Activated CD4-positive, alpha-beta T cell treated with anti-CD3 and anti-CD28 coated beads, Interleukin-2, amount 10 ng/mL, durations not matched to agents 24 days and 14 days (primary cell): ENCODE measurements at places on chromosomes 6 and 20. TPM values are rescaled to one million over a fixed set of nuclear protein-coding genes. Genes with fewer than 3 reads are reported as not detected.
A peak's percentile ranks its signal among the peaks of the same experiment; 100 is the strongest.

GRCh38 chr6:46772016-46772415, 21.2 kb upstream of the MEP1A start:
- DNase-seq: no peak

DNA sequence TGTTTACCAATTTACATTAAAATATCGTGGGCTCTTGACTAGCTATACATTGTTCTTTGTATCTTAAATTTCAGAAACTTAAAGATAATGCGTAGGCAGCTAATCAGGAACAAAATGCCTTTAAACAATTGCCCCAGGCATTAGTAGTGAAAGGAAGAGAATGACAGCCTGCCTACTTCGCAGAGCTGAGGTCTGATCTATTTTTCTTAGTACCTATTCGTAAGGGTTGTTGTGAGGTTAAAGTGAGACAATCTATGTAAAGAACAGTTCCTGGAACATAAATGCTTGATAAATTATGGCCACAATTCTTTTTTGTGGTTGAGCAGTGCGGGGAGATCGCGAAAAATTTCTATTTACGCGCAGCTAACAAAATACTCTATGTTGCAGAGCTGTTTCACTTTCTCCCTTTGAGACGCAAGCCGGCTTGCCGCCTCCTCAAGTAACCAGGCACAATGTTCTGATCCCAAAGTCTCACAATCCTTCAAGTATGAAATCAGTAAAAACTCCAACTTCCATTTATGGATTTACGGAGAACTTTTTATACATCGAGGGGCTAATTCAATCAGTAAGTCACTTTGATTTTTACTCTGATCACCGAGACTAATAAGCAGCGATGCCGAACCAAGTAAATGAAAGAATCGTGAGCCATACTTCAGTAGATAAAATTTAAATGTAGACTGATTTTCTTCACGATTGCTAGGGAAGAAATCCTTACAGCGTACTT, 878 bp upstream of the PNRC1 start:
- DNase-seq: peak; percentile 90

GRCh38 chr6:125732398-125732797, 17.0 kb upstream of the HEY2 start:
- DNase-seq: no peak

DNA sequence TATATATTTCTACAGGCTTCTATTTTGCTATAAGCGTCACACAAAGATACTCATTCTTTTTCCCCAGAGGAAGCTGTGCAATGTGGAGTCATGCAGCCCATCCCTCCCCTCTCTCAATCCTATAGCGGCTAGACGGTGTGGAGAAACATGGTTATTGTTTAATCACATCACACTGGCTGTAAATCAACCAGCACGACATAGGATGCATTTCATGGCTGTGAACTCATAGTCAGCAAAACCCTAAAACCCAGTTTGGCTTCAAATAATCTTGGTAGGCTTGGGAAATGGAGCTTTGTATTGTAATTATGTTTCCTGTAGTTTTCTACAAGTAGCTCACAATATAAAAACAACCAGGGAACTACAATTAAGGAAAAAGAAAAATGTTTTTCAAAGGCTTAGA, 16.8 kb downstream of the FOXC1 start:
- DNase-seq: no peak

DNA sequence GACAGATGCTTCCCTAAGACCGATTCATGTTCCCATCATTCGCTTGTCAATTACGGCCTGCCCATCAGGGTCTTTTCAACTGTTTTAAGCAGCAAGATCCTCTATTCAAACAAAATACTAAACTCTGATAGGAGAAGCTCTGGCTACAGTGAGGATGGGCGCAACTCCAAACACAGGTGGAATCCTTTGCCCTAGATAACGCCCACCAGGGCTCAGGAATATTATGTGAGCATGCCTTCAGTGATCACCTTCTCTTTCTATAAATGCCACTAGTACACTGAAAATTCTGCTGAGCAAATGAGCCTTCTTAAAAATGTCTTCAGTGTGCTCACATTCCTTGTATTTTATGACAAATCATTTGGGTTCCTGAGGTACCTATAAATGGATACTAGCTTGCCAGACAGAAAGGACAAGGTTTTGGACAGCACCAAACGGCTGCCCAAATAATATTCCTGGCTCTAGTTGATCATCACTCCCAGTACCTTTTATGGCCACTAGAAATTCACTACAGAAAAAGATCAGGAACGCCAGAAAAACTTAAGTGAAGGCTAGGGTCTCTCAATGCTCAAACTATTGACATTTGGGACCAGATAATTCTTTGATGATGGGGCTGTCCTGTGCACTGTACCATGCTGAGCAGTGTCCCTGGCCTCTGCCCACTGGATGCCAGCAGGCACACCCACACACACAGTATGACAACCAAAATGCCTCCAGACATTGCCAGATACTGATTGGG, 13.1 kb downstream of the ZNF217 start:
- DNase-seq: no peak

DNA sequence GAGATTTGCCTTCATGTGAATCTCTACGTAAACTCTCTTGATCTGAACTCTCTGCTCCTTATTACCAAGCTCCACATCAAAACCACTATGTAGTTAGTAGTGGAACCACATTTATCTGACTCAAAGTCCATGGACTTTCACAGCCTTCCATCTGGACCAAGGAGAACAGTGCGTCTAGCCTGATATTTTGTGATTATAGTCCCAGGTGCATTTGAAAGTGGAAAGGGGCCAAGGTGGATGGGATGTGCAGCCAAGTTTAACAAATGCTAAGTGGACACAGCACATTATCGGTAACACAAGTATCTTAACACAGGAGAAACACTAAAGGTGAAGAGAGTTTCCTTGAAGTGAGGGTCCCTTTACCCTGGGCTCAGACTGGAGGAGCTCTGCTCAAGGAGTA, 281.2 kb upstream of the SGK1 start:
- DNase-seq: no peak

GRCh38 chr6:16369140-16369745, 130.9 kb downstream of the GMPR start:
- no peak for DNase-seq

DNA sequence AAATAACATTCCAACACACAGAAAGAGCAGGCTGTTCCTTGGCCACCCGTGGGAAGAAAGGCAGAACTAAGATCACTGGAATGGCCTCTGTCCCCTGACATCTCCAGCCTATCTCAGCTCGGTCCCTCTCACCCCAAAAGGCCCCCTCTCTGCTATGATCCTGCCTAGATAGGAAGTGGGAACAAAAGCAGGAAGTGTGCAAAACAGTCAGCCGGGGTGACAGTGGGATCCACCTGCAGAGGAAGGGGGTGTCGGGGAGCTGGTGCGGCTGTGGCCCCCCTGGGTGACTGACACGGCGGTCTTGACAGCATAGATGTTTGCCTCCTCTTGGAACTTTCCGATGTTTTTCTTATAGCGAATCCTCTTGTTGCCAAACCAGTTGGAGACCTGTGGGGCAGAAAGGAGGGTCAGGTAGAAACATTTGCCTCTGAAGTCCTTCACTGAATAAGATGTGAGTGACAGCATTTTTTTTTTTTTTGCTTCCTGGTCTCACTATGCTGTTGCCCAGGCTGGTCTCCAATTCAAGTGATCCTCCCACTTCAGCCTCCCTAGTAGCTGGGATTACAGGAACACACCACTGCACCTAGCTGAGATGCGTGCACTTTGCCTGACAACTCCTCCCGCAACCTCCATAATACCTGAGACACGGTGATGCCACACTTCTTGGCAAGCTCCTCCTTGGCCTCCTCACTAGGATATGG, 2.8 kb downstream of the PBX2 start:
- DNase-seq: no peak

DNA sequence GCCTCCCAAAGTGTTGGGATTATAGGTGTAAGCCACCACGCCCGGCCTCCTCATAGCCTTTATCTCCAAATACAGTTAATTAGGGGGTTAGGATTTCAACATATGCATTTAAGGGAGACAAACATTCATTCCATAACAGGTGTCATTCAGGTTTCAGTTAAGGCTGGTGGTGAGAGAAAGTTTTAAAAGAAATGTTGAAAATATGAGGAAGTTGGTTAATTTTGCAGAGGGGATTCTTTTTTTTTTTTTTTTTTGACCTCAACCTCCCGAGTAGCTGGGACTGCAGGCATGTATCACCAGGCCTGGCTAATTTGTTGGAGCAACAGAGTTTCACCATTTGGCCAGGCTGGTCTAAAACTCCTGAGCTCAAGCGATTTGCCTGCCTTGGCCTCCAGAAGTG, 12.5 kb upstream of the EBF4 start:
- DNase-seq: no peak

DNA sequence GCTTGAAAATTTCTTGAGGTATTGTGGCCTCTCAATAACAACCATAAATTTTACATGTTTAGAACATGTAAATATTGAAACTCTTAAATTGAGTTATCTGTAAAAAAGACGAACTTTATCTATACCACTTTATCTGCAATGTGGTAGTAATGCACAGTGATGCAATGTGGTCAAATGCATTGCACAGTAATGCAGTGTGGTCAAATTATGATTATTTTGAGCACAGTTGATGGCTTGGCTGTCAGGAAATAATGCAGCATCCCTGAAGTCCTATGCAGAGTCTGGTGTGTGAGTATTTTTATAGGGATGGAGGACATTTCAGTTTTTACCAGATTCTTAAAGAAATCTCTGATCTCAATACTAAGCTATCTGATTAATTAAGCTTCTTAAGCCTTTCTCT, 5.1 kb downstream of the TTK start:
- DNase-seq: no peak

DNA sequence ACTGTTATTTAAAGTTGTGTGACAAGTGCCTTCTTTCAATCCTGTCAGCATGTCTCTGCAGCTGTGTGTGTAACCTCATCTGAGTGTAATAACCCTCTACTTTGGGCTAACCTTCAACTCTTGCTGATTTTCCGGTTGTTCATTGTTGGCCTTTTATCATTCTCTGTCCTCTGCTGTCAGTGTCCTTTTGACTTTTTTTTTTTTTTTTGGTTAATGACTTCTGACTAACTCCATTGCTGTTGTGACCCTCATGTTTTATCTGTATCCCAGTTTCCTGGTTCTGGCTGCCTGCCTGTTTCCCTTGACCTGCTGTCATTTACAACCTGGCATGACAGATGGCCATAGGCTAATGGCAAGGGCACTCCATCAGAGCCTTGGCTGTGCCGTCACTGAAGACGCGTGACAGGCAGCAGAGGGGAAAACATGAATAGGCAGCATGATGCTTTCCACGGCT, 145.7 kb upstream of the MAN1A1 start:
- DNase-seq: no peak

- DNase-seq: no peak
Observed at GRCh38 chr6:41492261-41492891, 53.8 kb upstream of the FOXP4 start.

- no peak for DNase-seq
Observed at GRCh38 chr6:4986999-4987398, 16.8 kb downstream of the RPP40 start.

DNA sequence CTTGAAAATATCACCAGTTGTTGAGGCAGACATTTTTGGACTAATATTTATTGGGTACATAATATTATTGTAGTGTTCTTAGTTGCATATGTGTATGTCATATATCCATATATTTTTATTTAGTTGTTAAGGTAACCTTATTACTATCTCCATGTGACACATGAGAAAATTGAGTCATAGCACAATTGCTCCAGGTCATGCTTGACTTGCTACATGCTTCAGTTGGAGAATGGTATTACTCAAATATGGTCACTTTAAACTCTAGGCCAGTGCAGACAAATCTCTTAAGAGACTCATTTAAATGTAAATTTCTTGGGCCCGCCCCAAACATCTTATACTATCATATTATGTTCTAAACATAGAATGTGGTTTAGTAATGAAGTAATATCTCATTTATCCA, 246.1 kb downstream of the RIMS1 start:
- DNase-seq: no peak

- DNase-seq: no peak
Observed at GRCh38 chr6:167165858-167166471, 8.2 kb upstream of the GPR31 start.

DNA sequence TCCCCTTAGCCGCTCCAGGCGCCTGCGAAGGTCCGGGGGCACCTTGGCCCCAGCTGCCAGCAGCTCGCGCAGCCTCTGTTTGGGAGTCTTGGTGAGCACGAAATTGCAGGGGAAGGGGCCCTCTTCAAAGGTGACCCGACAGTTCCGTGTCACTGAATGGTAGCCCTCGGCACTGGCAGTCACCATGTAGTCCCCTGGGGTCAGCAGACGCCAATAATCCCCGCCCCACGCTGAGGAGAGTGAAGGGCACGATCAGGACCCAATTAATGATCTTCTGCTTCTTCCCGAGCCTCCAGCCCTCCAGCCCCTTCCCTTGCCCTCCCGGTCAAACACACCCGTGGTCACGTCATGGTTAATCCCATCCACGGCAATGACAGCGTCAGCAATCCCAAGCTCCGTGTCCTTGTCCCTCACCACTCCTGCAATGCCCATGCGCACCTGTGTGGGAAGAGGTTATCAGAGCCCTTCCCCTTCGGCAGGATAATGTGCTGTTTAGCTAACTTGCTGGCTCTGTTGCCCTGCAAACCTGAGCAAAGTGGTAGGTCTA, 6.2 kb downstream of the CPXM1 start:
- no peak for DNase-seq

DNA sequence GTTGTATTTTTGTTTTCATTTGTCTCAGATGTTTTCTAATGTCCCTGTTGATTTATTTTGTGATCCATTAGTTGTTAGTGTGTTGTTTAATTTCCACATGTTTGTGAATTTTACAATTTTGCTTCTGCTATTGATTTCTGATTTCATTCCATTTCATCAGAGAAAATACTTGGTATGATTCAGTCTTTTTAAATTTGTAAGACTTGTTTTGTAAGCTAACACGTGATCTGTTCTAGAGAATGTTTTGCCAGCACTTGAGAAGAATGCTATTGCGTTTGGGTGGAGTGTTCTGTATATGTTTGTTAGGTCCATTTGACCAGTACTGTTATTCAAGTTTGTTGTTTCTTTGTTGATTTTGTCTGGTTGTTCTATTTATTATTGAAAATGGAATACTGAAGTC, 53.9 kb downstream of the KIZ start:
- no peak for DNase-seq

GRCh38 chr6:150368762-150369161, at the start of gene IYD:
TSS of gene IYD (plus strand) at chr6:150369012. CDS start at chr6:150369032, 20 bp downstream.
- no peak for DNase-seq

- DNase-seq: peak; percentile 40
Observed at GRCh38 chr6:25377664-25378063, 98.5 kb downstream of the CARMIL1 start.

- no peak for DNase-seq
Observed at GRCh38 chr6:56374841-56375369, 127.5 kb upstream of the COL21A1 start.

DNA sequence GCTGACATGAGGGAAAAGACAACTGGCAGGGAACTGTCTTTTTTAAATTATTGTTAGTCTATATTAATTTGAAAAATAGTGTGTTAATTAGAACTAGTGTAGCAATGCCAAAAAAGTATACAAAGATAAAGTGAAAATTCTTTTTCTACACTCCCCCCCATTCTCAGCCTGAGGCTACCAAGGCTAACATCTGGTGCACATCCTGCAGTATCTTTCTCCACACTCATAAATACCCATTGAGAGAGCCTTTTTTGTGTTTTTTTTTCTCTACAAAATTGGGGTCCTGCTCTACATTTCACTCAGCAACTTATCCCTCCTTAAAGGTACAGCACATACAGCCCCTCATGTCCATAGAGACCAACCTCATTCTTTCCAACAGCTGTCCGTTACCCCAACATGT, 20.7 kb downstream of the PREX1 start:
- no peak for DNase-seq

Gene GPR6
- not detected in 2 replicates for total RNA-seq

Gene OR12D3
- not detected in 2 replicates for total RNA-seq

Gene DOK5
- 37.1 and 38.4 TPM in 2 replicates for total RNA-seq

Gene MUC21
- not detected in 2 replicates for total RNA-seq

Gene FAM217A
- not detected in 2 replicates for total RNA-seq

Gene RING1
- 44.4 and 47.6 TPM in 2 replicates for total RNA-seq

Gene GSTA3
- not detected in 2 replicates for total RNA-seq

Gene BPIFB1
- total RNA-seq: not detected in 2 replicates

Gene BCL2L1
- total RNA-seq: 379 and 381 TPM in 2 replicates

Gene CALHM4
- not detected in 2 replicates for total RNA-seq
